Stimulated activated CD4-positive, alpha-beta T cell treated with anti-CD3 and anti-CD28 coated beads, Interleukin-4, amount 100 ng/mL, for 1 hour (primary cell): ENCODE measurements at places on chromosomes 7 and 10.

DNA sequence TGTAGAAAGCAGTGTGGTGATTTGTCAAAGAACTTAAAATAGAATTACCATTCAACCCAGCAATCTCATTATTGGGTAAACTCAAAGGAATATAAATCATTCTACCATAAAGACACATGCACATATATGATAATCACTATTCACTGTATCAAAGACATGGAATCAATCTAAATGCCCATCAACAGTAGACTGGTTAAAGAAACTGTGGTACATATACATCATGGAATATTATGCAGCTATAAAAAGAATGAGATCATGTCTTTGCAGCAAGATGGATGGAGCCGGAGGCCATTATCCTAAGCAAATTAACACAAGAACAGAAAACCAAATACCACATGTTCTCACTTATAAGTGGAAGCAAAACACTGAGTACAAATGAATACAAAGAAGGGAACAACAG is 281.5 kb upstream of the MAGI2 start:
- DNase-seq, result no peak

DNA sequence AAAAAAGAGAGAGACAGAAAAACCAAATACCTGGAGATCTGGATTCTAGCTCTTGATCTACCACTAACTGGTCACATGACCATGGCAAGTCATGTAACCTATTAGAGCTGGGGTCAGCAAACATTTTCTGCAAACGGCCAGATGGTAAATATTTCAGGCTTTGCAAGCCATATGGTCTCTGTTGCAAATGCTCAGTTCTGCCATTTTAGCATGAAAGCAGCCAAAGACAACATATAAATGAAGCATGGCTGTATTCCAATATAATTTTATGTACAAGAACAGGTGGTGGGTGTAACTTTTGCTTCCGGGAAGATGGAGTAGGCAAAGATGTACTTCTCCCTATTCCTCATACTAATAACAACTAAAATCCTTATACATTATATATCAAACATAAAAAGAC is 6.7 kb downstream of the FRA10AC1 start:
- DNase-seq, result no peak

DNA sequence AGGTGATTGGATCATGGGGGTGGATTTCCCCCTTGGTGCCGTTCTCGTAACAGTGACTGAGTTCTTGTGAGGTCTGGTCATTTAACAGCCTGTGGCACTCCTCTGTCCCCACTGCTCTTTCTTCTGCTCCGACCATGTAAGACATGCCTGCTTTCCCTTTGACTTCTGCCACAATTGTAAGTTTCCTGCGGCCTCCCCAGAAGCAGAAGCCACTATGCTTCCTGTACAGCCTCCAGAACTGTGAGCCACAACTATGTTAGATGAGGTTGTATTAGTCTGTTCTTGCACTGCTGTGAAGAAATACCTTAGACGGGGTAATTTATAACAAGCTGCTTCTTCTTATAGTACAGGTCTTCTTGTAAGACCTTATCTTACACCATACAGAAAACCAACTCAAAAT is 241.7 kb upstream of the KLF14 start:
- DNase-seq, result no peak

GRCh38 chr7:45036796-45037195 is 36.8 kb downstream of the CCM2 start:
- peak; percentile 15 for DNase-seq

- no peak for DNase-seq
Observed at GRCh38 chr10:119120413-119120867, 16.5 kb downstream of the DENND10 start.

DNA sequence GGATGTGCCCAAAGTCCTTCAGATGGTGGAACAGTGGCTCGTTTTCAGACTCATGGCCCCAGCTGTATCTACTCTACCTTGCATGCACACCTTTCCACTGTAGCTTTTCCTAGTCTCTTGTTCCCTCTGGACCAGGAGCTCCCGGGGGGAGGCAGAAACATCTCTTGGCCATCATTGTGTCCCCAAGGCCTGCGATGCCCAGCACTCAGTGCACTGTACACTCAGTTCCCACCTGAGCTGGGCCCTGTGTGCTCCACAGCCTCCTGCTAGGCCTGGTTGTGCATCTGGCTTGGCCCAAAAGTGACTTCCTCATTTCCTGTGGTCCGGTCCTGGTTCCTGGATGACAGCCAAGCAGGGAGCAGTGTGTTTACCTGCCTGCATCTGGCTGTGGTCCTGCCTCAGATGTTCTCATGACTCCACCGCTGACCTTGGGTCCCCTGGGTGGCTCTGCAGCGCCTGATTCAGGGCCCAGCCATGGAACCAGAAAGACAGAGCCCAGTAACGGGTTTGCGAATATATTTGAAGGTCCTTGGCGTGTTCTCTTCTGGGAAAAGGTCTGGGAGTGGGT is 9.9 kb upstream of the DOCK1 start:
- no peak for DNase-seq

- no peak for DNase-seq
Observed at GRCh38 chr7:147833557-147833956, 757.0 kb upstream of the C7orf33 start.

- DNase-seq, result no peak
Observed at GRCh38 chr7:25759286-25759685, 392.7 kb upstream of the NFE2L3 start.

DNA sequence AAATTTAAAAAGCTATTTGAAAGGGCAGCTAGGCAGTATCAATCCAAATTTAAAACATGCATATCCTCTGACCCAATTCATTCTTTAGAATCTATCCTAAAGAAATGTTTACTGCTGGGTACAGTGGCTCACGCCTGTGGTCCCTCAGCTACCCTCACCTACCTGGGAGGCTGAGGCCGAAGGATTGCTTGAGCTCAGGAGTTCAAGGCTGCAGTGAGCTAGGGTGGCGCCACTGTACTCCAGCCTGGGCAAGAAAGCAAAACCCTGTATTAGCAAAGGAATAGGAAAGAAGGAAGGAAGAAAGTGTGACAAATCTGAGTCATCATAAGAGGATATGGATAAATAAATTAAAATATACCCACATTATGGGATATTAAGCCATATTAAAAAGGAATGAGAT is 36.3 kb downstream of the C7orf33 start:
- no peak for DNase-seq

- DNase-seq, result no peak
Observed at GRCh38 chr7:104192434-104192833, 15.4 kb downstream of the ORC5 start.

DNA sequence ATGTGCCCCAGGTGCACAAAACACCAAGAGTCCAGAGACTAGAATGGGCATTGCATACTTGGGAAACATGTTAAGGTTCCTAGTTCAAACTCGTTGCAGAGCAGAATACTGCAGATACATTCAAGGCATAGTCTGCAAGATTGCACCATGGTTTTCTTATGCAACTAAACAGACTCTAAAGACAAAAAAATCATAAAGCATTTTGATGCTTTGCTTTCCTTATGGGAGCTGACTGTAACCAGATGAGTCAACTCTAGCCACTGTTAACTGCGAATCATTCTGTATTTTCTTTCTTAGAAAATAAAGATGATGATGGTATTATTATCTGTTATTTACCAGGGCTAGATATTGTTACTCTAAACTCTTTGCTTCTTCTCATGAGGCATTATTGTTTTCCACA is 19.7 kb downstream of the TRUB1 start:
- DNase-seq, result no peak

DNA sequence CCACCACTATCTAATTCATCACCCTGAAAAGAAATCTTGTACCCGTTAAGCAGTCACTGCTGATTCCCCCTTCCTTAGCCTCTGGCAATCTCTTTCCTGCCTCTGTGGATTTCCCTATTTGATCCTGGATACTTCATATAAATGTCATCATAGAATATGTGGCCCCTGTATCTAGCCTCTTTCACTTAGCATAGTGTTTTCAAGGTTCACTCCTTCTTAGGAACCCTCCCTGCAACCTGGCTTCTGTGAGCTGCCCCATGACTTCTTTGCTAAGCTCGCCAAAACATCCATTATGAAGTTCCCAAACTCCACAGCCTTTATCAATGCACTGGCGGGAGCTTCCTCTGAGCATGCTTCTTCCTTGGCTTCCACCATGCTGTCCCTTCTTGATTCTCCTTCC is 70.8 kb upstream of the PDZD8 start:
- no peak for DNase-seq

- DNase-seq, result no peak
Observed at GRCh38 chr10:105239311-105240219, 598.5 kb downstream of the SORCS3 start.

DNA sequence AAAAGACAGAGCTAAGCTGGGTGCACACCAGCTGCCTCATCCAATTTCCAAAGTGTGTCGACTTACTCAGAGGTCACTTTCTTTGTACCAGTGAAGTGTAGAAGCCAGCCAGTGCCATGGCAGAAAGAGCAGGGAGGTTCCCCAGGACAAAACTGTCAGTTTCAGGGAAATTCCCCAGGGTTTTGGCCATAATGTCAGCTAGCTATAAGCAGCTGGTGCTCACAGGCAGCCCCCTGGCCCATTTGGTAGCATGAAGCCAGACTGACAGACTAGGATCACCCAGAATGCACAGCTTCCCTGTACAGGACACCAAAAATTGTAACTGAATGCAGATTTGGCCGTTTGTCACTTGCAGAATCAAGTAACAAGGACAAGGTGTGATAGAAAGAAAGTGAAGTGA is 28.6 kb downstream of the MRPL32 start:
- DNase-seq, result no peak

GRCh38 chr10:8102708-8103401 is 48.4 kb downstream of the GATA3 start:
- DNase-seq, result no peak

DNA sequence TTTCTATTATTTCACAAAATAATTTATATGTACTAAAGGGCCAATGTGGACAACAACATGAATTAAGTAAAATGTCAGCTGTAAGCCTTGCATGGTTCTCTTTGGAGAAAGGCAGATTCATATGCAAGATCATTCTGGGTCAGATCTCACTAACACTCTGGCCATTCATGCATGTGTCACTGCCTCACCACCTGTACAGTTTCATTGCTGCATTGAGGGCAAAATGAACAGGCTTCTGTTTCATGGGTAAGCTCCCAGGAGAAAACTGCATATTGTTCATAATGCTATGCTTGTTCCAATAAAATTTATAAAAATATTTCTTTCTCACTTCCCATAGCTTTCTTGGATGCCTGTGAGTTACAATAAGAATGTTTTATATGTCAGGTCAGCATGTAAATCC is 275.2 kb downstream of the ZNF248 start:
- no peak for DNase-seq

GRCh38 chr7:89771003-89771636 is 383.1 kb upstream of the STEAP1 start:
- DNase-seq, result no peak

GRCh38 chr10:119029613-119030420 is at the start of gene NANOS1:
Gene NANOS1, plus strand, starts transcription at chr10:119029714. Its CDS starts 88 bp downstream, at chr10:119029802.
- peak; percentile 32 for DNase-seq

DNA sequence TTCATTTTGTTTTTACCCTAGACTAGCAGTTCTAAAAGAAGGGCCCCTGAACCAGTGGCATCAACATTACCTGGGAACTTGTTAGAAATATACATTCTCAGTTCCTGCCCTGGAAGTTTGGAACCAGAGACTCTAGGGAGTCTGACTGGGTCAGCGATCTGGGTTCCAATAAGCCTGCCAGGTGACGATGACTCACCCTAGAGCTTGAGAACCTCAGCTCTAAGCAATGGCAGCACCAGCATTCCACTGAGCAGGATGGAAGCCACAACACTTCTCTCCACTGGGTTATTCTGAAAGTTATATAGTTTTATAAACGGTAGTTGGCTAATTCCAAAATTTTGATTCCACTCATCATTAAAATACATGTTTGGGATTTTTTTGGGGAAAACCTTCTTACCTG is 97.0 kb upstream of the AMPH start:
- no peak for DNase-seq

DNA sequence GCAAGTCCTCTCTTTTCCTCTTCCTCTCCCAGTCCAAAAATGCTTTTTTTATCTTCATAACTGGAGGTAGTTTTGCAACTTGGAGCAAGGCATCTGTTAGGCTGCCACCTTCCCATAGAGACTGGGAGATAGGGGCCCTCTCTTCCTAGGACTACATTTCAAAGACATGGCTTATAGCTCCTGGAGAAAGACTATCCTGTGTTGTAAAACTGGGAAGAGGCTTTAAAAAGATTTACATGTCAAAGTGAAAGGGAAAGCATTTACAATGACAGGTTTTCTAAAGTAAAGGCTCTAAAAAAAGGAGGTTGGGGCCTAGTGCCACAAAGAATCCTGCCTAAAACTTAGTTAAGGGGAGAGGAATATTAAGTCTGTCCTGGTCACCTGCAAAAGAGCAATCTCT is 82.2 kb upstream of the SEMA3E start:
- DNase-seq, result no peak

DNA sequence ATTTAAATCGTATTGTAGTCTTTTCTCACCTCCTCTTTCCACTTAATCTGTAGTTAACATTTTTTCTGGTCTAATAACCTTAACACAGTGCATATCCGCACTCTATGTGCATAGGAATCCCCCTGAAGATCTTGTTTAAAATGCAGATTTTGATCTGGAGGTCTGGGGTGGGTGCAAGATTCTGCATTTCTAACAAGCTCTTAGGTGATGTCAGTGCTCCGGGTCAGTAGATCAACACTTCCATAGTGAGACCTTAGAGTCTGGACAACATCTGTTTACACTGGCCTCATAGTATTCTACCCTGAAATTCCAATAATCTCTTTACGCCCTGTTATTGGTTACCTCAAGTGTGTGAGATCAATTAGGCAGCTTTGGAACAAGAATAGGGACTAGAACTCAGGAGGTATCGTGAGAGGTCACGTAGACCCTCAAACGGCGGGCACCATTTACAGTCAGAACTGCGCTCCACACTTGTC is 434 bp upstream of the PLEKHA8 start:
- no peak for DNase-seq

- DNase-seq, result no peak
Observed at GRCh38 chr10:110313674-110314073, 9.0 kb upstream of the SMNDC1 start.

GRCh38 chr7:111903797-111904196 is 302.4 kb downstream of the DOCK4 start:
- DNase-seq, result no peak

- DNase-seq, result peak; percentile 65
Observed at GRCh38 chr10:97849687-97850402, at the start of gene GOLGA7B. Gene GOLGA7B, plus strand, starts transcription at chr10:97849843. Its CDS starts 461 bp downstream, at chr10:97850304.

GRCh38 chr10:127921075-127921752 is 14.3 kb downstream of the PTPRE start:
- no peak for DNase-seq

DNA sequence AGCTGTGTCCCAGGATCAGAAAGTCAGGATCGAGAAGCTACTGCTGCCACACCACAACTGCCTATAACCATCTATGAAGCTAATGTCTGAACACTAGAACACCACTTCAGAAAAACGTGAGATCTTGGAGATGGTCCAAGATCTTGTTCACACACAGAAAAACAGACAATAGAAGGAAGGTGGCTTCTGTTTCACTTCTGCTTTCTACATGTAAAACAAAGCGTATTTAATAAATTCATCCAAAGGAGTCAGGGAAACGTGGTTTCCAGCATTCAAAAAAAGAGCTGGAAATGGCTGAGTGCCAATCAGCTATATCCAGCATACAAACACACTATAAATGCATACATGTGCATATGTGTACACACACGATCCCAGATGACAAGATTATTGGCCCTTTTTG is 70.2 kb upstream of the CCDC71L start:
- no peak for DNase-seq
